ENCODE measurements at places on chromosomes 16 and 17.

GRCh38 chr16:1743376-1744337 lies 27.7 kb downstream of the NME3 start:
- no peak for DNase-seq

GRCh38 chr17:77128896-77129567 lies 11.7 kb upstream of the SEC14L1 start:
- DNase-seq: no peak

DNA sequence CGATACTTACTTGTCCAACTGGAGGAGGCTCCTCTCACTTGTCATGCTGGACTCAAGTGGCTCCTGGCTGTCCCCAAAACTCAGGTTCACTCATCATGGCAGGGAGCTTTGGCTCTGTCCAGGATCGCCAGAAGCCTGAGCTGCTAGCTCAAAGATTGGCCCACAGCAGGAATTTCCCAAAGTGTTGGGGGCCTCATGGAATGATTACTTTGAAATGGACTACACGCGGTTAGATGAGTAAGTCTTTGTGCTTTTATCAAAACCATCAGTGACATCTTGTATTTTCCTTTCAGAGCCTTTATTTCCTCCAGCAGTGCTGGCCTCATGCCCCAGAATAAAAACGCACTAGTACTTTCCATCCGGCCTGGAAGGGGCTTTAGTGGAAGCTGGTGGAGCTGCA lies 29.2 kb upstream of the PHB1 start:
- DNase-seq: no peak

- DNase-seq: peak; percentile 49
These were observed at the start of gene PIEZO1 for GRCh38 chr16:88785106-88785924. Gene PIEZO1, minus strand, starts transcription at chr16:88785220. Its CDS starts 256 bp downstream, at chr16:88784964.

DNA sequence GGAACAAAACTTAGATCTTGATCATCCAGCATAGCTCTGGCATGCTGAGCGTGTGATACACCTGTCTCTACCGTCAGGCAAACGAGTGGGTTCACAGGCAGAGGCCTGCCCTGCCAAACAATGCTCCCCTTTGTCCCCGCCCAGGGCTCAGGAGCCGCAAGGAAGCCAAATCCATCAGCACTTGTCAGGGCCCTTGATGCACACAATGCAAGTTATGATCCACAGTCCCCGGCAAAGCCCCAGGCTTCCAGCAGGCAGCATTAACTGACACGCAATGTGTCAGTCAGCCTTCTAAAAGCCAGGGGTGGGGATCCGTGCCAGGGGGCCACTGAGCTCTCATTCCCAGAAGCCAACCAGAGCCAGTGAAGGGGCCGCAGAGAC lies 460.9 kb downstream of the SLC39A11 start:
- no peak for DNase-seq

DNA sequence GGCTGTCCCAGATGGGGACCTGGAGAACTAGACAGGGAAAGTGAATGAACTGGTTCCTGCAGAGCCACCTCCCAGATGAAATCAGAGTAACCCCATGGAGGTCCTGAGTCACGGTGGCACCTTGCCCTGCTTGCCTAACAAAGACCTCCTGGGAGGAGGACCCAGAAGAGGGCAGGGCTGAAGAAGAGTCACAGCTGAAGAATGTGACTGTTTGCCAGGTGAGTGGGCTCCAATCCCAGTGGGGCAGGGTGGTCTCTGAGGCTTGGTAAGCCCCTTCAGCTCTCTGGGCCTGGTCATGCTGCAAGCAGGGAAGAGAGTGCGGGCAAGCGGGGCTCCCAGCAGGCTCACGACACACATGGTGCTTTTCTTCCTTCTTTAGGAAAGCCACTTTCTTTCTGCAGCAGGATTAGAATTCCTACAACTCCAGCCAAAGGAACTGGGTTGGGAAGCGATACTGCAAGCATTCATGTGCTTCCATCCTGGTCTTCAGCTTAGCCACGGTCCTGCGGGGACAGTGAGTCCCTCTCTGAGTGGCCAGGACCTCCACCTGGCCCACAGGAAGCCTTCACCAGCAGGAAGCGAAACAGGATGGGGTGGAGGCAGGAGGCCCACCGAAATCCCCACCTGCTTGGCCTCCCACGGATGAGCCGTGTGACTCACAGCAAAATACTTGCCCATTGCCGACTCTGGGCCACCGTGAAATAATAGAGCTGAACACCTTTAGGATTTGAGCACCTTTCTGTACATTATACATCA lies 4.3 kb downstream of the C16orf74 start:
- no peak for DNase-seq

- DNase-seq: no peak
These were observed 47.5 kb downstream of the XYLT1 start for GRCh38 chr16:17423221-17423620.

DNA sequence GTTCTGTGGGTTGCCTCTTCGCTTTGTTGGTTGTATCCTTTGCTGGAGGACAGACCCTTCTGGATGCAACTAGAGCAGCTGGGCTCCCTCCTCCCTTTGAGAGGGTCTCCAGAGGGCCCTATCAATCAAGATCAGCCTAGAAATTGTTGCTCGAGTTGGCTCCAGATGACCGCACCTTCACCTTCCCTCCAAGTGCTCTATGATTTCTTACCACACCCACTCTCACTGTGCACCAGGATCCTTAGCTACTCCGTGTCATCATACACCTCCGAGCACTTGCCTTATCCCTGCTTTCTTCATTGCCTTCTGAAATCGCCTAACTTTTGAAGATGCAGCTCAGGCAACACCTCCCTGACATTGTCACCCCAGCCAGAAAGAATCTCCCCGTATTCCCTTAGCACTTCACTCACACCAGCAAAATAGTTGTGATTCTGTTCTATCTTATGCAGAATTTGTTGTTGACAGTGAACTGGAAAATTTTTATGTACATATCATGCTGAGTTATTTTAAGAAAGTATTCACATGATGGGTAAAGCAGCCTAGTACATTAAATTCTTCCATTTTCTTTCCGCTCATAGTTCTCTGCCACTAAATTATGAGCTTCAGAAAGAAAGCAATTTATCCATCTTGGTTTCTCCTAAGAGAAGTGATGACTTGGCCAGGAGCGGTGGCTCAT lies 52.9 kb downstream of the ABAT start:
- DNase-seq: no peak

DNA sequence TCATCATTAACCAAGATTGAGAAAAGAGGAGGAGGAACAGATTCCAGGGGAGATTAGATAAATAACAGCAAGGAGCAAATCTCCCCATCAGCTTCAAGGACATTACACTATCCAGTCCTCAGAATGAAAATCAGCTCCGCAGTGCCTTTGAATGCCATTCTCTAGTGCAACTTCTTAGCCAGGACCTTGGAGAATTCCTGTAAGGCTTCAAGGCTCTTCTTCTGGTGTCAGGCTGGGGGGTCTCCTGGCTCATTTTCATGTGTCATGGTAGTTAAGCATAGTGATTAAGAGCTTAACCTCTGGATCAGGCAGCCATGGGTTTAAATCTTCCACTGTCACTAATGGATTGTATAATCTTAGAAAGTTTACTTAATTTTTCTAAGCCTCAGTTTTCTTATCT lies 137.3 kb upstream of the CCL2 start:
- no peak for DNase-seq

GRCh38 chr17:31094600-31095235 lies at the start of gene NF1:
Gene NF1, plus strand, starts transcription at chr17:31094977. Its CDS starts 333 bp downstream, at chr17:31095310.
- peak; percentile 94 for DNase-seq

DNA sequence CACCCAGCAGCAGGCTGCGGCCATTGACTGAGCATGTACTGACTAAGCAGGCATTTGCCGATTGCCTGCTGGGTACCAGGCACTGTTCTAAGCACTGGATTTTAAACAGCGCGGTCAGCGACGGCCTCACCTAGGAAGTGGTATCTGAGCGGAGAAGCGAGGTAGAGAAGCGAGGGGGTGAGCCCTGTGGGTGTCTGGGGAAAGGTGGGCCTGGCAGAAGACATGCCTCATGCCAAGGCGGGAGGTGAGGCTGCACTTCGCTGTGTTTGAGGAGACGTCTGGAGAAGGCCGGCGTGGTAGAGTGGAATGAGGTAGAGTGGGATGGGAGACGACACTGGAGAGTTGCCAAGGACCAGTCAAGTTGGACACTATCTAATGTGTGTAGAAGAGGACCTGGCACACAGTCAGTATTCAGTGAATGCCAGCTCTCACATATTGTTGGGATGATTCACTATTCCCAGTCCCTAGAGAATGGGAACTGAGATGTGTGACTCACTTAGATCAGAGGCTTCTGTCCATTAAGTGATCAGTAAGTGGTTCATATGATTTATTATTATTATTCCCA lies 14.4 kb downstream of the SYCE1L start:
- no peak for DNase-seq

- DNase-seq: no peak
These were observed 171.7 kb downstream of the ZFHX3 start for GRCh38 chr16:72876221-72876620.

GRCh38 chr16:69494991-69495392 lies 70.6 kb downstream of the CYB5B start:
- DNase-seq: no peak

- no peak for DNase-seq
These were observed 63.3 kb downstream of the NOG start for GRCh38 chr17:56656701-56657327.

- no peak for DNase-seq
These were observed 9.4 kb downstream of the HSPB9 start for GRCh38 chr17:42131981-42132432.

DNA sequence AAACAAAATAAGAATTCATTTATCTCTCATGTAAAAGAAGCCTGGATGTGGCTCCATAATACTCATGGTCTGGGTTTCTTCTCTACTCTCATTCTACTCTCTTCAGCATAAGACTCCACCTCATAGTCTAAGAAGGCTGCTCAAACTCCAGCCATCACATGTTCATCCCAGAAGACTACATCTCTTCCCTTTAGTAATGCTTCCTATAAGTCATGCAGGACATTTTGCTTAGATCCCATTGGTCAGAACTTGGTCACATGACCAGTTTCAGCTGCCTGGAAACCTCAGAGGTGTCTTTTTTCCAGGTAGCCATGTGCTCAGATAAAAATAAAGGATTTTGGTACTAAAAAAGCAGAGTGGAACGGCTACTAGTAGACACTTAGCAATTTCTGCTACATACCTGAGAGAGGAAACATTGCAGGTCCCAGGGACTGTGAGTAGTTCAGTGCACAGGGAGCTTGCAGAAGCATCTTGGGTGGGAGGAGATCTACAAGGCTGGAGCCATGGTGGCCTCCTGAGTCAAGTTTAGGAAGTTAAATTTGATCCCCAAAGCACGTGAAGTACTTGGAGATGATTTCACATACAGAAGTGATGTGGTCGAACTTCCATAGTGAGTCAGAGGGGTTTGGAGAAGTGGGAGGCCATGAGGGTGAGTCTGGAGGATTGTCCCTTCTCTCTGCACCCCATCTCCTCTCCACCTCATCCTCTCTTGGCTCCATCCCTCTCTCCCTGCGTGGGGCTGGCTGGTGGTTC lies 110.2 kb downstream of the CCDC182 start:
- no peak for DNase-seq

GRCh38 chr17:33986566-33986965 lies 268.5 kb upstream of the CCL2 start:
- no peak for DNase-seq

DNA sequence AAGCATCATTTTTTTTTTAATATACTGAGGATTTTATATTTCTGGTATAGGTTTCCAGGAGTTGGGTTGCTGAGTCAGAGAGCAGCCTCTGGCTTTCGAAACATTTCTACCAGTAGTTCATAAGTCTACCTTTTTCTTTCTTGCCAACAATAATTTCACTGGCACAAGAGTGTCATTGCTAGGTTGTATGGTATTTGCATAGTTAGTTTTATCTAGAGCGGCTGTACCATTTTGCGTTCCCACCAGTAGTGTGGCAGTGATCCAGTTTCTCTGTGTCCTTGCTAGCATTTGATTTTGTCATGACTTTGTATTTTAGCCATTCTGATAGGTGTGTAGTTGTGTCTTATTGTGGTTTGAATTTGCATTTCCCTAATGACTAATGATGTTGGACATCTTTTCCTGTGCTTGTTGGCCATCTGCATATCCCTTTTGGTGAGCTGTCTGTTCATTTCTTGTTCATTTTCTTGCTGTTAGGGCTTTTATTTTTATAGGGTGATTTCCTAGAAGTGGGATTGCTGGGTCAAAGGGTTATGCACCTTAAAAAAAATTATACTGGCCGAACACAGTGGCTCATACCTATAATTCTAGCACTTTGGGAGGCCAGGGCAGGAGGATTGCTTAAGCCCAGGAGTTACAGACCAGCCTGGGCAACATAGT lies 39.9 kb downstream of the SNX29 start:
- no peak for DNase-seq

GRCh38 chr17:60989379-60989778 lies 311.7 kb downstream of the BCAS3 start:
- DNase-seq: no peak

DNA sequence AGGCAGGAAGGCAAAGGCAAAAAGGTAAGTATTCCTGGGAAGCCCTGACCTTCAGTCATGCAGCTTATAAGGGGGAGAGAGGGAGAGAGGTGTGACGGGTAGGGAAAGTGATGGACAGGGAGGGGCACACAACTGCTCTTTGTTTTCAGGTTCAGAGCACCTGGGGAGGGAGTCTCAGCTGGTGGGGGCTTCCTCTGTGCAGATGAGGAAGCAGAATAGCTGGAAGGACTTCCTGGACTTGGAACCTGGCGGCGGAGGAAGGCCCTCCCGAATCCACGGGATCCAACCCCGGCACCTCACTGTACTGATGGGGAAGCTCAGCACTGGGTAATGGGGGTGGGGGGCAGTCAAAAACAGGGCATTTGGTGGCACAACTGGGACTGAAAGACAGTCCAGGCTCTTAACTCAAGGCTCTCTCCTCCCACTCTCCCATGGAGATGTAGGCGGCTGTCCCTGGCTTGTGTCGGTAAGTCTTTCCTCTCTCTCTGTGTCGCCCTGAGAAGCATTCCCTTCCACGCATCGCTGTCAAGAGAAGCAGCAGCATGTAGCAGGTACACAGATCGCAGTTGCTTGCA lies 11.9 kb upstream of the PITPNM3 start:
- no peak for DNase-seq

GRCh38 chr17:44795421-44795820 lies 34.7 kb downstream of the GJC1 start:
- DNase-seq: no peak

All from MM.1S (cell line).